ENCODE measurements at places on chromosomes 13 and 19.

GRCh38 chr19:55670280-55671053 is 4.6 kb upstream of the EPN1 start:
- H3K27ac ChIP-seq, result no peak overlapping the region
- peaks cover 61% of the 10 kb centered on the region for H3K36me3 ChIP-seq
- DNase-seq, result peak; percentile 75
- peaks cover 4% of the 10 kb centered on the region for H3K4me1 ChIP-seq
- no peak overlapping the region for H3K4me3 ChIP-seq

DNA sequence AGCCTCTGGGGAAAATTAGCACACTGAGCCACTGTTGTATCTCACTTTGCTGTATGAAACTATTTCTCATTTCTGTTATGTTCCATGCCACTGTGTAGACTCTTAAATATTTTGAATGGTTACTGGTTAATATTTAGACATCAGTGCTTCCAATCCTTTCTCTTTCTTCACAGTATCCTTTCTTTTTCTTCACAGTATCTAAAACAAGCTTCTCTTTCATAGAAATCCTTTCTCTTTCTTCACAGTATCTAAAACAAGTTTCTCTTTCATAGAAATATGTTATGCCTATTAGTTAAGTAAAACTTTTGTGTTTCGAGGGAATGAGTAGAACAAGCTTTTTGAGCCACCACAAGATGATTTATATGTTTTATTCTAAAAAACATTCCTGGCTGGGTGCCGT is 326.8 kb upstream of the KLF12 start:
- no peak for DNase-seq
- no peaks in the 10 kb centered on the region for H3K36me3 ChIP-seq
- no peak overlapping the region for H3K27ac ChIP-seq
- no peak overlapping the region for H3K4me3 ChIP-seq
- H3K4me1 ChIP-seq, result no peaks in the 10 kb centered on the region
- H3K27me3 ChIP-seq, result no peaks in the 10 kb centered on the region

- no peaks in the 10 kb centered on the region for H3K36me3 ChIP-seq
- no peak for DNase-seq
Measured at GRCh38 chr13:46183018-46183946, 1.3 kb upstream of the LCP1 start.

DNA sequence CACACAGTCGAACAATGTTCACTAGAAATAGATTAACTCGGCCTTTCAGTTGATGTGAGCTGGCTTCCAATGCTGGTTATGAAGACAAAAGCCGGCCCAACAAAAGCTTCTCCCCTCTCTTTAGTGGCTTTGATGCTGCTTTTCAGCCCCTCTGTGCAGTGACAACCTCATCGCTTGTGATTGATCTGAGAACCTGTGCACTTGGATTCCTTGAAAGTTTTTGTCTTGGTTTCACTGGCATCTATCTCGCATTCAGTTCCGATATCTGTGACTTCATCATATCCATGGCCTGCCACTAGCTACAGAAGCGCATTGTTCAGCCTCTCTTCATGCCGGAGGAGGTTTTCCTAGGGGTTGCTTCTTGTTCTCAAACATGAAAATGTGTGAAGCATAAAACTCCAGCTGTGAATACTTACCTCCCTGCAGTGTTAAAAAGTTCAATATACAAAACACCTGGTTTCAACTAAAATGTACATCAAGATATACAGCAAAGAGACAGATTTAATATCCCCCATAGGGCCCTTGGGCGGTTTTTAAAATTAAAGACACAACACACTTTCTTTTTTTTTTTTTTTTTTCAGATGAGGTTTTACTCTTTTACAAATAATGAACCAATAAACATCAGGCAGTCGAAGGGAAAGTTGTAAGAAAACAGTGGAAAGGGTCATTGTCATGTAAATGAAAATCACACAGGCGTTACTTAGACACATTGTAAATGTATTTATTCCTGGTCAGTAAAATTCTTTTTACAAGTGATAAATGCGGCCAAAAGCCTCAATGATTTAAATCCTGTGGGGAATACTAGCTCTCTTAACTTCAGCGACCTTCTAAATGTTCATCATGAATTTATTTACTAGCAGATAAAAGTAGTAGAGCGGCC is 1252.8 kb downstream of the EFNB2 start:
- peaks cover 7% of the 10 kb centered on the region for H3K4me1 ChIP-seq
- no peaks in the 10 kb centered on the region for H3K27me3 ChIP-seq
- no peaks in the 10 kb centered on the region for H3K36me3 ChIP-seq
- H3K27ac ChIP-seq, result peak overlapping the region; percentile 98

GRCh38 chr19:57759096-57759495 is 10.4 kb upstream of the ZNF586 start:
- H3K4me3 ChIP-seq, result no peak overlapping the region
- H3K4me1 ChIP-seq, result no peaks in the 10 kb centered on the region
- no peaks in the 10 kb centered on the region for H3K27me3 ChIP-seq
- H3K36me3 ChIP-seq, result peaks cover 56% of the 10 kb centered on the region
- no peak overlapping the region for H3K27ac ChIP-seq

DNA sequence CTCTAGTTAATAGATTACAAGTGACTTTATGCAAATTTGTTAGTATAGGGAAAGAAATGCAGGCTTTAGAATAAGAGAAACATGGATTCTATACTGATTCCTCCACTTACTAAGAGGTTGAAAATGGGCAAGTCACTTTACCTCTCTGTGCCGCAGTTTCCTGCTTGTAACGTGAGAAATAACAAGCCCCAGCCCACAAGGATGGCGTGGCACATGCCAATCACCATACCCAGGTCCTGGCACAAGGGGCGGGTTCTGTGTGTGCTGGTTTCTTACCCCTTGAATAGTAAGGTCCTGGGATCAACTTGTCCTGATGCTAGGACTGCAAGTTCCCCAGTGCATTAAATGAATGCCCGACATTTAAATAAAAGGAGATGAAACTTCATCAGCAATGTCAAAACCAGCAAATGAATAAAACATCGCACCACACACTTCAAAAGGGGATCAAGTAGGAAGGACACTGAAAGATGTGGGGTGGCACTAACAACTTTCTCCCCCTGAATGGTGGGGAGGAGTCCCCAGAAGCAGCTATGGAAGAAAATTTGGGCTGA is 7.9 kb upstream of the SIGLEC9 start:
- H3K4me1 ChIP-seq, result no peaks in the 10 kb centered on the region
- H3K27ac ChIP-seq, result no peak overlapping the region
- H3K36me3 ChIP-seq, result no peaks in the 10 kb centered on the region
- no peak overlapping the region for H3K4me3 ChIP-seq
- peaks cover 24% of the 10 kb centered on the region for H3K27me3 ChIP-seq

- H3K4me3 ChIP-seq, result no peak overlapping the region
- no peaks in the 10 kb centered on the region for H3K27me3 ChIP-seq
- no peaks in the 10 kb centered on the region for H3K4me1 ChIP-seq
- peak; percentile 90 for DNase-seq
- H3K36me3 ChIP-seq, result peaks cover 37% of the 10 kb centered on the region
Measured at GRCh38 chr19:55703790-55704215, 28.8 kb downstream of the EPN1 start.

GRCh38 chr13:64029343-64030093 is 2613.9 kb upstream of the PCDH20 start:
- no peak overlapping the region for H3K27ac ChIP-seq
- H3K4me3 ChIP-seq, result no peak overlapping the region
- no peaks in the 10 kb centered on the region for H3K36me3 ChIP-seq
- H3K27me3 ChIP-seq, result peaks cover 3% of the 10 kb centered on the region
- no peaks in the 10 kb centered on the region for H3K4me1 ChIP-seq
- DNase-seq, result peak; percentile 51

DNA sequence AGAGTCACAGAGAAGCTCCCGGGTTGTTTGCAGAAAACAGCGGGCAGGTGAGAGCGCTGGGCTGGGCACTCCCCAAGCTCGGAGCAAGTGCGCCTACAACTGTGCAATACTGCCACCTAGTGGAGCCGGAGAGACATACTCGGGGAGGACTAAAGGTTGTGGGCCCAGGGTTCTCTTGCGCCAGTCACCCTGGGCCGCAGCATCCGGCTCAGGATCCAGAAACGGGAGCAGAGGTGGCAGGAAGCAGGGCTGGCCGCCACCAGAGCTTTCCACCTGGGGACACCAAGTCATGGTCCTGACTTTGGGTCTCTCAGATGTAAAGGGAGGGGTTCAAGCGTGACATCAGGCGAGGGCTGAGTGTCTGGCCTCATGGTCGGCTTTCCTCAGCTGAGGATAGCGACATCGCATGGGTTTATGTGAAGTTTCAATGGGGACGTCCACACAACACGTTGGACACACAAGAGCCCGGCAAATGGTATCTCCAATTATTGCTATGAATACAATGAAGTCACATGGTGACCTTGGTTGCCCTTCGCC is 11.2 kb upstream of the KLK4 start:
- DNase-seq, result peak; percentile 95
- peaks cover 52% of the 10 kb centered on the region for H3K27me3 ChIP-seq
- no peaks in the 10 kb centered on the region for H3K4me1 ChIP-seq

DNA sequence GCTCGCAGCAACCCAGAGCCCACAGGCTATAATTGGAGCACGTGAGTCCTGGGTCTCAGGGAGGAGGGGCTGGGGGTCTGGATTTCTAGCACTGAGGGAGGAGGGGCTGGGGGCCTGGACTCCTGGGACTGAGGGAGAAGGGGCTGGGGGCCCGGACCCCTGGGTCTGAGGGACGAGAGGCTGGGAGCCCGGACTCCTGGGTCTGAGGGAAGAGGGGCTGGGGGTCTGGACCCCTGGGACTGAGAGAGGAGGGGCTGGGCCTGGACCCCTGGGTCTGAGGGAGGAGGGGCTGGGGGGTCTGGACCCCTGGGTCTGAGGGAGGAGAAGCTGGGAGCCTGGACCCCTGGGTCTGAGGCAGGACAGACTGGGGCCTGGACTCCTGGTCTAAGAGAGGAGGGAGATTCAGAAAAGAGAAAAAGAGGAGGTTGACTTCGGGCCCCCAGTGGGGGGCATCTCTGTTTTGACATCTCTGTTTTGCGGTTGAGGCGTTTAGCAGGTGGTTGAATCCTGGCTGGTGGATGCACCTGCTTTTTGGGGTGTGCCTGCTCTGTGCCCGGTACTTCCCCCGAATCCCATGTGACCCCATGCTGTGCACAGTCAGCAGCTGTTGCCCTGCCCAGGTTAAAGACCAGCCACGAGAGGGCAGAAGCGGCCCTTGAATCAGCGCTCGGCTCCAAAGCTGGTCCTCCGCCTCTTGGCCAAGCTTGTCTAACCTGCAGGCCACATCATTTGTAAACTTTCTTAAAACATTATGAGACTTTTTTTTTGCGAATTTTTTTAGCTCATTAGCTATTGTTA is 10.5 kb downstream of the PVR start:
- peak; percentile 89 for DNase-seq
- H3K27me3 ChIP-seq, result no peaks in the 10 kb centered on the region

- DNase-seq, result no peak
- no peak overlapping the region for H3K4me3 ChIP-seq
- H3K36me3 ChIP-seq, result no peaks in the 10 kb centered on the region
- no peaks in the 10 kb centered on the region for H3K27me3 ChIP-seq
- no peaks in the 10 kb centered on the region for H3K4me1 ChIP-seq
- no peak overlapping the region for H3K27ac ChIP-seq
Measured at GRCh38 chr19:24004166-24004565, 82.8 kb upstream of the ZNF254 start.

GRCh38 chr19:45676851-45677263 is 8.8 kb downstream of the GIPR start:
- no peaks in the 10 kb centered on the region for H3K36me3 ChIP-seq
- H3K27me3 ChIP-seq, result no peaks in the 10 kb centered on the region
- no peak for DNase-seq
- no peaks in the 10 kb centered on the region for H3K4me1 ChIP-seq
- no peak overlapping the region for H3K27ac ChIP-seq

- no peaks in the 10 kb centered on the region for H3K27me3 ChIP-seq
- no peaks in the 10 kb centered on the region for H3K36me3 ChIP-seq
- no peaks in the 10 kb centered on the region for H3K4me1 ChIP-seq
- peak; percentile 65 for DNase-seq
- no peak overlapping the region for H3K4me3 ChIP-seq
- no peak overlapping the region for H3K27ac ChIP-seq
Measured at GRCh38 chr19:48844472-48844871, 8.2 kb upstream of the HSD17B14 start.

All from endodermal cell (in vitro differentiated cells).